ENCODE measurements at places on chromosomes 7 and 10.
A peak's percentile ranks its signal among the peaks of the same experiment; 100 is the strongest.

GRCh38 chr10:79347894-79348639 is 798 bp downstream of the PPIF start:
- DNase-seq, result peak; percentile 52

GRCh38 chr7:145978769-145979168 is 137.8 kb upstream of the CNTNAP2 start:
- no peak for DNase-seq

DNA sequence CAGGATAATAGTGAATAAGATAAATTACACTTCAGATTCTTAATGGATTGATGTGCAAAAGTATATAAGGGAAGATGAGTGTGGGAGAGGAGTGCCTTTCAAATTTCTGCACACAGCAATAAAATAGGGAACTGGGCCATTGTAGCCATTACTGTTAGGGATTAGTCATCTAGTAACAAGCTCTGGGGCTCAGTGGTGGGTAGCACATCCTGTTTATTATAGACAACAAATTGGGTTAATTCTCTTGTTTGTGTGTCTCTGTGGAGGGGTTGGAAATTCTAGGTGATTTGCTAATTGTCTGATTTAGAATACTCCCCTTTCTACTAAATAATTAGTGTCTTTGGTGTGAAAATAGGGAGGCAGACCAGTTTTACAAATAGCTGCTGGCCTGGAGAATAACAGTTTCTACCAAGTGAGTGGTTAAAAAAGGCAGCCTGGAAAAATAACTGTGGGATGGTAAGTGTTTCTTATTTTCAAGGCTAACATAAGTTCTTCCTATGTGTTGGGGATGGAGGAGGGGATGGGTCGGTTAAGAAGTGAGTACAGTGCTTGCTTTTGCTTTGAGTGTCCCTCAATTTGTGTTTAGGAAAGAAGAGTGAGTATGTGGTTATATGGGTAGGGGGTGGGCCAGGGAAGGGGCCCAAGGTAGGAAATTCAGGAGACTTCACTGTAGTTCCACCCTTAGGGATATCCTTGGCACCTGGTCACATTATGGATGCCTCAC is 43.3 kb upstream of the TMEM248 start:
- DNase-seq, result no peak

GRCh38 chr10:543131-543530 is 146.3 kb downstream of the DIP2C start:
- no peak for DNase-seq

DNA sequence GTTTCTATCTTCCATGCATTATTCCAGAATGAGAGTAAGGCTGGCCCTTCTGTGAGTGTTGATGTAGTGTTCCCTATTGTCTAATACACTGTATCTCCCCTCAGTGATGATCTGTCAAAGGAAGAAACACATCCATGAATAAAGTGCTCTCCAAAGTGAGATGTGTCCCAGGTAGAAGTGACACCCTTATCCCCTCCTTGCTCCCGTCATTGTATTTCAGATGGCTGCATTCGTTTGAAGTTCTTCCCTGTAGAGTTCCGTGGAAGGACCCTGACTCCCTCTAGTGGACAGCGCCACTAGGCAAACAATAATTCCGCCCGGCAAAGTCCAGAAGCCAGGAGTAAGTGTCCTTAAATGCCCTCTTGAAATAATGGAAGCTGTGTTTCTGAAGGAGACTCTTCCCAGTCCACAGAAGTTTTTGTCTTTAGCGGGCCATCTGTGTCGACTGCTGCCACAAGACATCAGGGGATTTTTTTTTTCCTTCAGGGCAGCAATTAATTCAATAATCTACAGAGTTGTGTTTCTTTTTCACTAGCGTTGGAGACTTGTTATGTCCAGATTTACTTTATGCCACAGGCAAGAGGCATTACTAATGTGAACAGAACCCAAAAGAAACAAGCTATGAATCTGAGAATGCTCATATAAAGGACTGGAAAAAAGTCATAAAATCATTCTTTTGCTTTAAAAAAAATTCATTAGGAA is 64.6 kb downstream of the THNSL1 start:
- DNase-seq, result peak; percentile 32

DNA sequence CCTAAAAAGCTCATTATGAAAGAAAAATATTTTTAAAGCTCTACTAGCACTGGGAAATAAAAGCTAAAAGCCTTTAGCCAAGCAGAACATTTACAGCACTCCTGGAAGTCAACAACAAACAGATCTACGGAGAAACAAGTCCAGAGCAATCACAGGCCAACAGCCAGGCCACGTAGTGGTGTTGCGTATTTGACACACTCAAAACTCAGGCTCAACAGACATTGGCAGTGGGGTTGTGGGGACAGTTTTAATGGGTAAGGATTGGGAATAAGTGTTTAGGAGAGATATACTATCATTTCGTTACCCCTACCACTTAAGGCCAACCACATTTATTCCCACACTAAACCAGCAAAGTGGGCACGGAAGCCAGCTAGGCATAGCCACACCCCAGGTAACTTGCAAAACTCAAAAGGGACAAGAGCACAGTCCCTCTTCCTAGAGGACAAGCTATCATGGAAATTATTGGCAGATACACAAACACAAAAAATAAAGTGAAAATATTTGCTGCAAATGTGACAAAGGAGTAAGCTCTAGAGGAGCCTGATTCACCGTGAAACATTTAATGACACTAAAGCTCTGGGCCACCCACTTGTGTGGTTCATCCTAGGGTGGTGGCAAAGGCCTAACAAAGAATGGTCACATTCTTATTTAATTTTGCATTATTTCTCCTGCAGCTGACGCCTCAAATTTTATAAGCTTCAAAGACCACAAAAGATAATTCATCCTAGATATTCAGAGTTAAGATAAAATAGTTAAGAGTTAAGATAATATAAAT is 498.2 kb downstream of the TNS3 start:
- DNase-seq, result no peak

Data from central memory CD8-positive, alpha-beta T cell (primary cell).